A549 (cell line): ENCODE measurements at places on chromosomes 11 and 22. TPM values are rescaled to one million over a fixed set of nuclear protein-coding genes. Genes with fewer than 3 reads are reported as not detected.

SGSM1 gene
- 0.17 to 0.50 TPM (median 0.47 TPM) in 3 replicates for polyA plus RNA-seq

BBOX1 gene
- polyA plus RNA-seq, result not detected in 3 replicates

PHETA2 gene
- polyA plus RNA-seq, result 0.04 TPM in 1 of 3 replicates, not detected in the others

NPAS4 gene
- 0.03 TPM in 1 of 3 replicates, not detected in the others for polyA plus RNA-seq

YPEL4 gene
- 0.04 to 0.06 TPM in 2 of 3 replicates, not detected in the other for polyA plus RNA-seq
